Cardiac fibroblast (primary cell): ENCODE measurements at places on chromosomes 7 and 10.

GRCh38 chr7:50953820-50954219 lies 171.1 kb upstream of the GRB10 start:
- peak; percentile 93 for DNase-seq

GRCh38 chr7:143463556-143463955 lies 14.1 kb upstream of the TAS2R41 start:
- DNase-seq, result no peak

GRCh38 chr7:142873281-142873784 lies 12.2 kb downstream of the TRPV6 start:
- peak; percentile 11 for DNase-seq

- DNase-seq, result peak; percentile 53
Observed at GRCh38 chr10:88687853-88688467, 18.1 kb upstream of the LIPK start.

GRCh38 chr7:30175180-30175579 lies 40.4 kb downstream of the MTURN start:
- DNase-seq, result peak; percentile 55

GRCh38 chr10:130905921-130906320 lies 405.6 kb downstream of the TCERG1L start:
- DNase-seq, result no peak

DNA sequence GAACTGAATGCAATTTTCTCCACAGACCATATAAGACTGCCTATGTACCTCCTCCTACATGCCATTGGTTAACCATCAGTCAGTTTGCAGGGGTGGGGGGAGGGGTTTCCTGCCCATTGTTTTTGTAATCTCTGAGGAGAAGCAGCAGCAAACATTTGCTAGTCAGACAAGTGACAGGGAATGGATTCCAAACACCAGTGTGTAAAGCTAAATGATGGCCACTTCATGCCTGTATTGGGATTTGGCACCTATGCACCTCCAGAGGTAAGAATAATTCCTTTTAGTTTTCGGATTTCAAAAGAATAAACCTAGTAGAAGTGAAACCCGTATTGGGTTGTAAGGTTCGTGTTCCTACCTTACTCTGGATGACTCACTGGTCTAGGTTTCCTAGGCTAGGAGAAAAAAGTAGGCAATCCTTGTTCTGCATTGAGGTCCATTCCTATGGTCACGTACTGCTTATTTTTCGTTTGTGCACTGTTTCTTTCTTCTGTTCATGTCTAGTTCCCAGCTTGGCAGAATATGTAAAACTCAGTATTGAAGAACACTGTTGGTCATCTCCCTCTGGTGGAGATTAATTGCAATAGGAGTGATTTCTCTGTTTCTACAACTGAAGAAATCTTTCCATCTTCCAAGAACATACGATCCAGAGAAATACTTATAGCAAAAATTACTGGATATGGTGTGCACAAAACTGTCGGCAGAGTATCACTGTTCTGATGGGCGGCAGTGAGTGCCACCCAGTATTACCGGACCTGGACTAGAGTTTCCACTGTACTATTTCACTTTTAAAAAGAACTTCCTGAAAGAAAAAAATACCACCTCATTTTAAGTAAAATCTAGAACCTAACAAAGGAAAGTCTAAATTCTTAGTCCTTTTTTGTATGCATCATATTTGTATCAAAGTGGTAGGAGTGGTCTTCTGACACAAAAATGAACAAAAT lies at the start of gene AKR1C3:
AKR1C3 (plus strand) TSS at position 150 of the 941 bp plus-strand sequence; CDS start at position 181, 31 bp downstream.
- peak; percentile 88 for DNase-seq

DNA sequence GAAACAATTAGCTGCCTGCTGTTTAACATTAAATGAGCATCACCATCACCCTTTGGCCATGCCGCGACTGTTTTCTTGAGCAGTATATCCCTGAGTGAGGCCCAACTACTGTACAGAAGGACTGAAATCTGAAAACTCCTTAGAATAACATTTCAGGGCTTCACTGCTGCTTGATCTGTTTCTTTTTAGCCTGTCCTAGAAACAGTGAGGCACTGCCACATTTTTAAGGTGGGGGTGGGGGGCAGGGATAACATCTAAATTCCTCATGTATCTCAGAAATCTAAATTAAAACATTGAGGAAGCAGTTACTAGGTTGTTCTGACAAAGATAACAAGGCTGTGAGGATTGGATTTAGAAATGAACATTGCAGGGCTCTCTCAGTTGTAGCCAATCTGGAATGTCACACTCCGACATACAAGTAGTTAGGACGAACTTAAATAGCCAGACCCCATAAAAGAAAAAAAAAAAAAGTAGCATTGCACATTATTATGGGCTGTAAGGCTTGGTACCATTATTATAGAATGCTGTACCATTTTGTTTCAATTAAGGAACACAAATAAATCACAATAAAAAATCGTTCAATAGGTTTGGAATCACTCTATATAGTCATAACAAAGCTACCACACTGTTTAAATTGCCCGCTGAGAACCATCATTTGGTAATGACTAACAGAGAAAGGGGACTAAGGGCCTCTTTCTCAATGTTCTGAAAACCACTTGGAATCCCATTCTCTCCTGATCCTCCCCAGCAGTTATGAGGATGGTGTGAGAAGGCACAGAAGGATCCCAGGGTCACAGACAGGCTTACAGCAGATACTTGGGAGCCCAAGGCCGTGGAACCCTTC lies 256.1 kb downstream of the INHBA start:
- DNase-seq, result peak; percentile 4
